Stimulated activated CD4-positive, alpha-beta T cell treated with anti-CD3 and anti-CD28 coated beads, TNF-alpha, amount 100 ng/mL, for 48 hours (primary cell): ENCODE measurements at places on chromosomes 7 and 10.

DNA sequence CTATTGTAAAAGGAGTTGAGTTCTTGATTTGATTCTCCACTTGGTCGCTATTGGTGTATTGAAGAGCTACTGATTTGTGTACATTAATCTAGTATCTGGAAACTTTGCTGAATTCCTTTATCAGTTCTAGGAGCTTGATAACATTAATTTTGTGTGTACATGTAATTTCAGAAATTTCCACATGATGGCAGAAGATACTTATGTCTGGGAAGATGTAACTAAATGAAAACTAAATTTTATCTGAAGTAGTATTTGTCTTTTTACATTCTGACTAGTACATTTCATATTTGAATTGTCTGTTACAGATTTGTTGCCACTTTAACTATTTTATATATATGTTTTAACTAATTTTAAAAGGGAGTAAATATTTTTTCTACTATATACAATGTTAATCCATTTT, 27.6 kb downstream of the SDHAF3 start:
- DNase-seq: no peak

GRCh38 chr7:36430881-36431280, 41.2 kb downstream of the ANLN start:
- no peak for DNase-seq

DNA sequence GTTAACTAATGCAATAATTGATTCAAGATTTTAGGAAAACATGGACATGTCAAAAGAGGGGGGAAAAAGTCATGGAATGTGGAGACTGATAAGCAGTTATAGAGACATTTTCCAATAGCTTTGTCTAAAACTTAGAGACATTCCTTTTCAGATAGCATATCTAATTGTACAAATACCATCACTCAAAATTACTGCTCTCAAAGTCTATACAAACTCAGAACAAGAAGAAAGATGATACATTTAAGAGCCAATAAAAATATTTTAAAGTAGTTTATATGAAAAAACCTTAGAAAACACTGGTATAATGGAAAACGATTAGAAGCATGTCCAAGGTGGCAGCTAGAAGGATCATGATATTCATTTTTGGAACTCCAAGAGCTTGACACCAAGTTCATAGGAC, 146.5 kb downstream of the DOCK4 start:
- no peak for DNase-seq

- DNase-seq: no peak
These were observed 105.8 kb downstream of the ELMO1 start for GRCh38 chr7:37342688-37343471.

- no peak for DNase-seq
These were observed 23.5 kb downstream of the BCCIP start for GRCh38 chr10:125846894-125847293.
